Brain microvascular endothelial cell (primary cell): ENCODE measurements at places on chromosomes 6 and 20.

- no peak for DNase-seq
These were observed 1009.3 kb downstream of the GRIK2 start for GRCh38 chr6:102402635-102403329.

DNA sequence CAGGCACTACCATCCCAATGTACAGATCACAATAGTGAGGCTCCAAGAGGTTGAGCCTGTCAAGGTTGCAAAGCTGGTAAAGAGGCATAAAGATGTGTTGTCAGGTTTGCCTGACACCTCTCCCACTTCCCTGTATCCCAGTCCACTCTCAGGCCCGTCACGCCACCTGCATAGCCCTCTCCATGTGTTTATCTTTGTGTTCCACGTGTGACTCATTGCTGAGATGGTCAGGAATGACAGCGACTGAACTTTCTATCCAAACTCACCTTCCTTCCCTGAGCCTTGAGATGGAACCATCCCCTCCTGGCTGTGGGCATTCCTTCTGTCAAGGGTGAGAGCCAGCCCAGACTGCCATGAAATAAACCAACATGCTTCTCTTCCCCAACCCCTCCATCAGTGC, 578.3 kb downstream of the PTPRT start:
- DNase-seq, result no peak

DNA sequence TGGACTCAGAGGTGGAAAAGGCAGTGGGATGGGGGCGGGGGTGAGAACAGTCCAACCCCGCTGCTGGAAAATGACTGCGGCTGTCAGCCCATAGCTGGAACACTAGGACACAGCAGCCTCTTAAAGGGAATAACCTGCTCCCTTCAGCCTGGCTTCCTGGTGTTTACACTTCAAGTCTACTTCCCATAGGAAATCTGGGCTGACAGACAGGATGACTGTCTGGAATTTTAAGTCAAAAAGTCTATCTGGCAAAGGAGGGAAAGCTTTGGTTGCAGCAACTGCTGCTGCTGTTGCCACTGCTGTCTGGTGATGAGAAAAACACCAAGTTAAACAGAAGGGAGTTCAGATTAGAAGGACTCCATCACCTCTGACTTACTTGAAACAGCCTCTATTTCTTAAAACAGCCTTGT, 44.9 kb downstream of the TNFRSF21 start:
- DNase-seq, result no peak

DNA sequence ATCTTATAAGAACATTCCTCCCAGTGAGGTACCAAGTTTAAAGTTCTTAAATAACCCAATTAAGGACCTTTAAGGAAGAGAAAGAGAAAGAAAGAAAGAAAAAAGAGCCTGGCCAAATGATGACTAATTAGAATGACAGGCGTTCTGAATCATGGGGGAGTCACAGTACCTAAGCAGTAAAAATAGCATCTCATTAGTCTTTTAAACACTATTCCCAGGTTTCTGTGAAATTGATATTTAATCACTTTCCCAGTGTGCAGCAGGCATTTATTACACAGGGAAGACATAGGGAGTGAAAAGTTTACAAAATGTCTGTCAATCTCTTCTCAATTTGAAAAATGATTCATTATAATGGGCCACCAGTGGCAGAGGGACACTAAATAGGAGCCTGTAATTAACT, 251.4 kb upstream of the MANEA start:
- DNase-seq, result no peak

- no peak for DNase-seq
These were observed 814 bp upstream of the ADNP start for GRCh38 chr20:50932016-50932485.

DNA sequence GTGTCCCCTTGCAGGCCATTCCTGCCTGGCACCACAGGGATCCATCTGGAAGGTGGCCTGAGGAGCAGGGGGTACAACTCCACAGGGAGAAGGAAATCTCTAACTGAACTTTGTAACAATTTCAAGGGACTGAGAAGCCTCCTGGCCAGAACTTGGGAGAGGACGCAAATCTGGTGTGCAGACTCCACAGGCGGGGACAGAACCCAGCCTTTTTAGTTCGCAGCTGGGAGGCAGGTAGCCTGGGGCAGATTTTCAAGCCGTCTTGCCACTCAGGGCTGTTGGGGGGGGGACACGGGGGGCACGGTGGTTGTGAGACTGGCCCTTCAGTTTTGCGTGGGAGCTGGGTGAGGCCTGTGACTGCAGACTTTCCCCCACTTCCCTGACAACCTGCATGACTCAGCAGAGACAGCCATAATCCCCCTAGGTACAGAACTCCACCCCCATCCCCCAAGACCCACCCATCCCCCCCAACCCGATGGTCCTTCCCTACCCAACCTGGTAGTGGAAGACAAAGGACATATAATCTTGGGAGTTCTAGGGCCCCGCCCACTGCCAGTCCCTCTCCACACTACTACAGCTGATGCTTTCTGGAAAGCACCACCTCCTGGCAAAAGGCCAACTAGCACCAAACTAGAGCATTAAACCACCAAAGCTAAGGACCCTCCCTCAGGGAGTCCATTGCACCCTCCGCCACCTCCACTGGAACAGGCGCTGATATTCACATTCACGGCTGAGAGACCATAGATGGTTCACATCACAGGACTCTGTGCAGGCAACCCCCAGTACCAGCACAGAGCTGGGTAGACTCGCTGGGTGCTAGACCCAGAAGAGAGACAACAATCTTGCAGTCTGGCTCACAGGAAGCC, 3.0 kb upstream of the HUS1B start:
- no peak for DNase-seq
